Nucleus accumbens (tissue), 56 donors: ENCODE measurements at places on chromosomes 12 and 14.

DNA sequence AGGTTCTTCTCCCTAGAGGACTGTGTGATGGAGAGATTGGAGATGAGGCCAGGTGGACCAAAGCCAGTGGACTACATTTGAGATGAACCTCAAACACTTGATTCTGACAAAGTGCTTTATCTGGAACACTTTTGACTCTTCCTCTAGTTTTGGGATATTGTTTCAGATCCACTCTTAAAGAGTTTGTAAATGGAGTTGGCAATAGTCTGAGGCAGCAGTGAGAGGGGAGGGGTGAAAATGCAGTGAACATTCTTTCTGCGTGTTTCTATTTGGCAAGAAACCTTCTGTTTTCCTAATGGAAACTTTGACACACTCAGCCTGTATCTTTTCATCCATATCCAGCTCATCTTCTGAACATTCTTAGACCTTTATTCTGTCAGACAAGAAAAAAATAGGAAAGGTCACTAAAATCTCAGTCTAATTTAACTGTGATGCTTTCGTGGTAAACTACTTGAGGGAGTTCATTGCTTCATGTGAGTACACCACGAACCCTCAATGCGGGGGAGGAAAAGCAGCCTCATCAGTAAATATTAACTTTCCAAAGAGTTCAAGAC, 57.4 kb upstream of the KCNJ8 start:
- DNase-seq: no peak

- DNase-seq: peak; percentile 50
Observed at GRCh38 chr12:121992059-121992879, 29.4 kb upstream of the BCL7A start.

- no peak for DNase-seq
Observed at GRCh38 chr14:66483322-66483721, 2.8 kb upstream of the CCDC196 start.

- DNase-seq: no peak
Observed at GRCh38 chr14:69997849-69998248, 118.6 kb downstream of the SMOC1 start.

GRCh38 chr14:71248194-71248593, 340.9 kb downstream of the PCNX1 start:
- DNase-seq: no peak

- DNase-seq: no peak
Observed at GRCh38 chr12:202081-202731, 11.8 kb downstream of the SLC6A12 start.

- no peak for DNase-seq
Observed at GRCh38 chr12:53999559-54000115, 324 bp upstream of the HOXC9 start.
